ENCODE measurements at places on chromosomes 13 and 19. TPM values are rescaled to one million over a fixed set of nuclear protein-coding genes. Genes with fewer than 3 reads are reported as not detected.

Gene POU2F2
- total RNA-seq = 0.70 TPM

GRCh38 chr13:33832872-33833271 is 14.9 kb downstream of the RFC3 start:
- DNase-seq = no peak

DNA sequence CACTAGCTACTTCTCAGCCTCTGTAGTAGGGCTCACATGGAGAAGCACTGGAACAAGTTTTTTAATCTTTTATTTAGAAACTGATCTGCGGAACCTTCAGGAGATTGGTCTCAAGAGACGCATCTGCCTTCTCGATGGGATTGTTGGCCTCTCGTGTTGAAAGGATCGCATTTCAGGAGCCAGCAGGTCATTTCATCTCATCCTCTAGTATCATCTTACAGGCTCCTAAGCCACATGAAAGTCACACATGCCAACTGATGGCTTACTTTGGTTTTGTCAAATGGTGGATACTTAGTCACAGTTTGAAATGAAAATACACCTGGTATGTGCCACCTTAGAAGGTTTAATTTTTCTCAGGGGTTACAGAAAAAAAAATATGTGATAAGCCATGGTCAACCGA is 1703.6 kb downstream of the EFNB2 start:
- DNase-seq = no peak

Gene CLEC17A
- total RNA-seq = not detected

DNA sequence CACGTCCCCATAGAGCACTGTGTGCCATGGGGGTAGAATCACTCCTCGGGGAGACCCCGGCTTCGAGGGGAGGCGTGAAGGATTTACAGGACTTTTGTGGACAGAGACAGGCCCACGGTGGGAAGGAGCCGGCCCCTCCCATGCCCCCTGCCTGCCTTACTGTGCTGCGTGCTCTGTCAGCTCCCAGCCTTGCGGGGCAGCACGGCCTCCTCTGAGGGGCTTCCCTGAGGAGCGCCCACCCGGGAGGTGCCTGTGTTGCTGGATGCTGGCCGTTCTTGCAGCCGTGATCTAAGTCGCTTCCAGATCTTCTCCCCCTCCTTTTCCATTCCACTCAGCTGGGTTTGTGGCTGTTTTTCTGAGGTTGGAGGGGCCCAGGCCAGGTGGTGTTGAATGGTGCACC is 29.1 kb downstream of the PLEKHJ1 start:
- no peak for DNase-seq

DNA sequence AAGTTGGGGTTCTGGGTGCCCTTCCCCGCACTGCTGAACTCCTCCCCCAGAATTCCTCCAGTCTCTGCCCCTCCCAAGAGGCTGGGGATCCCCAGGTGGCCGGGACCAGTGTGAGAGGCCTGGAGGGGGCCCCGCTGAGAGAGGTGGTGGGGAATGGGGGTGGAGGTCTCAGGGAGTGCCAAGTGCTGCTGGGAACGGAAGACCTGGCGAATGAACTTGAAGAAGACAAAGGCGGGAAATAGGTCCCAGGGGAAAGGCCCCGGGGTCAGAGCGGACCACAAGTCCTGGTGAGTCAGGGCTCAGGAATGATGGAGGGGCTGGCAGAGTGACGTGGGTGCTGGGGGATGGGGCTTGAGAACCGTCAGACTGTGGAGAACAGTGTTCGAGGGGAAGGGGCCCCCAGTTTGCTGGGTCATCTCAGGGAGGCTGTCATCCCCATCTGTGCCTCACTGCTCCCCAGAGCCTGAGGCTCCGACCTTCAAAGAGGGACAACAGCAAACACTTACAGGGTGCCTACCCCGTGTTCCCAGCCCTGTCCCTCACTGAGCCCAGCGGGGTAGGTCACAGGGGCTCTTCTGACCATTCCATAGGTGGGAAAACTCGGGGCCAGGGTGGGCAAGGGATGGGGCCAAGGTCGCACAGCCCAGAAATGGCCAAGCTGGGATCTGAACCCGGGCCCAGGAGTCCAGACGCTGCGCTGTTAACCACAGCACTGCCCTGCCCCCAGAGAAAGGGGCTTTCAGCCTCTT is 16.0 kb upstream of the SEMA6B start:
- DNase-seq = peak; percentile 93

- DNase-seq = no peak
Observed at GRCh38 chr13:78784014-78784750, 125.2 kb upstream of the OBI1 start.

DNA sequence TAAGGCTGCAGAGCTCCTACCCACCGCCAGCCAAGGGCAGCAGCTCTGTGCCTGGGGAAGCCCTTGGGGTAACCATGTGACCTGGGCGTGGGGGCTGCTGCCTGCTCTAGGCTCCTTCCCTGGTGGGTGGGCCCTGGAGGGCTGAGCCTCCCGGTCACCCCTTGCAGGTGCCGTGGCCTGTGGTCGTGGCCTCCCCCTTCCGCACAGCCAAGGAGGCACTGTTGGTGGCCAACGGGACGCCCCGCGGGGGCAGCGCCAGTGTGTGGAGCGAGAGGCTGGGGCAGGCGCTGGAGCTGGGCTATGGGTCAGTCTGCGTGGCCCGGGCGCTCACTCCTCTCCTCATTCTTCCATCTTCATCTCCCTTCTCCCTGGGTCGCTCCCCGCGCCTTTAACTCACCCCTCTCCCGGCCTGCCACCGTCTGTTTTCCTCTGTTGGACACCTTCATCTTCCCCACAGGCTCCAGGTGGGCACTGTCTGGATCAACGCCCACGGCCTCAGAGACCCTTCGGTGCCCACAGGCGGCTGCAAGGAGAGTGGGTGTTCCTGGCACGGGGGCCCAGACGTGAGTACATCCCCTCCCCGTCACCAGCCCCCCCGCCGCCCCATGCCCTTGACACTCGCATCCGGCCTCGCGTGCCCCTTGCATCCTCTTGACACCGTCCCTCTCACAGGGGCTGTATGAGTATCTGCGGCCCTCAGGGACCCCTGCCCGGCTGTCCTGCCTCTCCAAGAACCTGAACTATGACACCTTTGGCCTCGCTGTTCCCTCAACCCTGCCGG is 9.9 kb upstream of the FLT3LG start:
- no peak for DNase-seq

Gene NLRP9
- total RNA-seq = not detected

Gene LIN7B
- total RNA-seq = 3.2 TPM

Gene UBE2L5
- not detected for total RNA-seq

DNA sequence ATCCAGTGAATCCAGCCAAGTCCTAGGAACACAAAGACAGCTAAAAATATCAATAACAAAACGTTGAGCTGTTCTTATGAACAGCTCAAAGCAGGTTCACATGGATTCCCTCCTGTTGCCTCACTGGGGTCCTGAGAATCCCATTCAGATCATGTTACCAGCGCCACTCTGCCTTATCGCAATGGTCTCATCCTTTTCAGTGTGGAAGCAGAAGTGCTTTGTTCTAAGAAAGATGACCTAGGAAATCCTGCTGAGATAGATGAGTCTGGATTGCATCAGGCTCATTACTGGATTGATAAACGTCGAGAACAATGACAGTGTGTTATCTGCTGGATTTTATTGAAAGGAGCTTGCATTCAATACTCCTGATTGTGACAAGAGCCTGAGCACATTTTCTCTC is 87.0 kb downstream of the SLAIN1 start:
- no peak for DNase-seq

- DNase-seq = peak; percentile 96
Observed at GRCh38 chr13:31045286-31046081, 113.0 kb downstream of the TEX26 start.

DNA sequence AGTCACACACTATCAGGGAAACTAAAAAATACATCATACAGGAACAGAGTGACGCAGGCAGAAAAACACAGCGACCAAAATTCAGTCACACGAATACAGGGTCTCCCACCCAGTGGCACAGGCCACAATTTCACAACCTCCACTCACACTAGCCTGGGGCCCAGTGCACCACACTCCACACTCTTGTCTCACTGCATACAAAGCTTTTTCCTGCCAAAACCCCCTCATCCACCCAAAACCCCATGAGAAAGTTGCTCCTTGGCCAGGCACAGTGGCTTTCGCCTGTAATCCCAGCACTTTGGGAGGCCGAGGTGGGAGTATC is 1.2 kb downstream of the S1PR5 start:
- no peak for DNase-seq

DNA sequence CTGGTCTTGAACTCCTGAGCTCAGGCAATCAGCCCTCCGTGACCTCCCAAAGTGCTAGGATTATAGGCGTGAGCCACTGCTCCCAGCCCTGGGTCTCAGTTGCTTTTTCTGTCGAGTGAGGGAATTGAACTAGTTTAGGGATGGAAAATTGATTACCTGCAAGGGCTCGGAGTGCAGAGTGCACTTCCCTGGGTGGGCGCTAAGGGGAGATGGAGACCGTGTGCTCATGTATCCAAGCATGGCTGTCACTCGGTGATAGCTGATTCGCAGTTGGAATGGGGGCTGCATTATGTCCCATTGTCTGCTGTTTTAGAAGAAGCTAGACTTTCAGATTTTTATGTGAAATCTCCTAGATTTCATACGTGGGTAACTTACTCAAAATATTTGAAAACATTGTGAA is 139.9 kb upstream of the RFC3 start:
- no peak for DNase-seq

DNA sequence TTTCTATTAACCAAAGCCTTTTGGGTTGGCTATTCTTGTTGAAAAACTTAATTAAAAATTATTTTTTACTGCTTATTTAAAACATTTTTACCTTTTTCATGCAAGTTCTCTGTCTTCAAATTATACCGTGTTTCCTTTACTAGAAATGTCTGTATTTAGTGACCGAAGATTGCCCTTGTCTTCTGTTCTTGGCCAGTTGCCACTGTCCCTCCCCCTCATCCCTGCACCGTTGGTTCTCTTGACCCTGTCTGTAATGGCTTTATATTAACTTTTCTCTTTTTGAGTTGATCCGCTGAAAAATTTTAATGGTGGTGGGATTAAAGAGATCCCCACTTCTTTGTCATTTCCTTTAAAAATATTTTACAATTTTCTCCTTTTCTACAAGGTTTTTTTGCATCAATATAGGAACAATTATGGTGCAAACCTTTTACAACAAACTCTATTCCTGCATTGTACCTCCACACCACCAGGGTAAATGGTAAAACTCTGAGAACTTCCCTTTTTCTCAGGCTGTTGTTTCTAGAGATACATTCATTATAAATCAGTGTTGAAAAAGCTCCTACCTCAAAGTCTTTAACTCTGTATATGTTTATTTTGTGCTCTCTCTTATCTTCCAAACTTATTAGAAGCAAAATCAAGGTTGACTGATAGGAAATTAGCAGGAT is 12.9 kb upstream of the RNF113B start:
- no peak for DNase-seq

Gene NAT14
- 16.6 TPM for total RNA-seq

Gene MCF2L
- total RNA-seq = not detected

- no peak for DNase-seq
Observed at GRCh38 chr13:30779608-30780007, 44.3 kb downstream of the ALOX5AP start.

Gene ZFP82
- total RNA-seq = 0.37 TPM
